ENCODE measurements at places on chromosomes 12 and 14. TPM values are rescaled to one million over a fixed set of nuclear protein-coding genes. Genes with fewer than 3 reads are reported as not detected.

GRCh38 chr14:69876848-69877306 lies 2.3 kb upstream of the SMOC1 start:
- DNase-seq, result no peak

The GALNT16 gene
- total RNA-seq, result 6.8 TPM

- DNase-seq, result no peak
Measured at GRCh38 chr14:51310505-51310944, 70.5 kb downstream of the TMX1 start.

DNA sequence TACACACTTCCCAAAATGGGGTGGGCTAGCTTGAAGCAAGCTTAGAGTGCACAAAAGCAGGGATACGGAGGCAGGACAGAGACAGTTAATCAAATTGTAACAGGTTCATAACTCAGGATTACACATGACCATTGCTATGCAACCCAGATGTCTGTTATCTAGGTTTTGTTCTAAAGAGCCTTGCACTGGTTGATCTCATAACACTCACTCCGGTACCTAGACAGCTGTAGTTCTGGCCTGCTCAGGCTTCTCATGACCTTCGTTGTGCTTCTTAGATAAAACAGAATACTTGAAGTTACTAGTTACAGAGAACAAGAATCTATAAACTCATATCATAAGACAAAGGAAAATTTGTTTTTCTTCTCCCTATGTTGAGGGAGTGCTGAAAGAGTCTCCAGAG lies 983.4 kb downstream of the TMEM121 start:
- DNase-seq, result no peak

DNA sequence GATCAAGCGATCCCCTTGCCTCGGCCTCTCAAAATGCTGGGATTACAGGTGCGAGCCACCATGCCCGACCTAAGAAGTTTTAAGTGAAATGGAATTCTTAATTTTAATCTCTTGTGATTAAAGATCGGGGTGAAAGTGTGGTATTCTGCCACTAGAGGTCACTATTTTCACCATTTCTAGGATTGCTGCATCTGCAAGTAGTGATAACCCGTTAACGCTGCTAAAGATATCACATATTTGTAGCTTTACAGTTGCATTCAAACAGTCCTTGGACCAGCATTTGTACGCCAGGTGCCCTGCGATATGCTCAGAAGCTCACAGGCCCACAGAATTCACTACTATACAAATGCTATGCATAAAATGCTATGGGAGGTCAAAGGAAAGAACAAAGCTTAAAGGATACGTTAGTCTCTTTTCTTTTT lies 19.3 kb downstream of the CCDC62 start:
- DNase-seq, result peak; percentile 64

GRCh38 chr14:24238123-24238522 lies 4.3 kb downstream of the TINF2 start:
- peak; percentile 18 for DNase-seq

GRCh38 chr14:56794557-56795283 lies 15.6 kb downstream of the OTX2 start:
- peak; percentile 84 for DNase-seq

The BMP4 gene
- 20.1 TPM for total RNA-seq

- DNase-seq, result no peak
Measured at GRCh38 chr12:12195081-12195480, 71.8 kb downstream of the LRP6 start.

DNA sequence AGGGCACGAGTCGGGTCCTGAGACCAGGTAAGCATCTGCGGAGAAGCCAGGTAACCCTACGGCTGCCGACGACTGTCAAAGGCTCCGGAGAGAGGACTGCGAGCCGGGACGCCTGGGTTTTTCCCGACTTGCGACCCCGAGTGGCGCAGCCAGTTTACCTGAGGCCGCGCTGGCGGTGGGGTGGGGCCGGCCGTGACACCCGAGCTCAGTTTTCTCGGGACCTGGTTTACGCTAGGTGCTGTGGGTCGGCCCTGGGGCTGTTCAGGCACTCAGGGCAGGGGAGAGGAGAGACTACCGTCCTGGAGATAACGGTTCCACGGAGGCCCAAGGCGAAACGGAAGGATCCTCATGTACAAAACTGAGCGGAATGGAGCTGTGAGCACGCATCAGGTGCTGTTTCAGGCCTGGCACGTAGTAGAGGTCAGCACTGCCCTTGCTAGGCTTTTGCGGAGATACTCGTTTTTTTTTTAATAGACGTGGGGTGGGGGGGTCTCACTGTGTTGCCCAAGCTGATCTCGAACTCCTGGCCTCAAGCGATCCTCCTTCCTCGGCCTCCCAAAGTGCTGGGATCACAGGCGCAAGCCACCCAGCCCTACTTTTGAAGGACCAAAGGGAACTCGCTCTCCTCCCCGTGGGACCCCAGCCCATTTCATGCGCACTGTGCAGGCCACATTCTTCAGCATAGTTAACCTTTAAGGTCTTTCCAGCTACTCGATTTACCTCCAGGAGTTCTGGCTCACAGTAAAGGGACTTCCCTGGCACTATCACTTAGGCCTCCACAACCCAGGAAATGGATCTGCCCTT lies 471 bp downstream of the MTRFR start:
- DNase-seq, result no peak

DNA sequence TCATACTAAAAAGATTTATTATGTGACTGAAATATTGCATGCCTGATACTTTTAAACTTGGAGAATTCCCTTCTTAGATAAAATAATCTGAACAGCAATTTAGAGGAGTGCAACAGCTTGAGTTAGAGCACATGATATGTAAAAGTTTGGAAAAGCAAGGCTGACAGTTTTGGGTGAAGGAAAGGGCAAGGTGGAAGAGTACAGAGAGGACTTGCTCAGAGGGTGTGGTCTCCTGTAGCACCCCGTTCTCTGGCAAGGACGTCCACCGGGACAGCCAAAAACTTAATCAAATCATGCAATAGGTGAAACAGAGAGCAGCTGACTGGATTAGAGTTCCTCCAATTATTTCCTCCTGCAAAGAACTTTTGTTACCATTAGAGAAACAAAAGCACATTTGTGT lies 65.2 kb upstream of the PDZRN4 start:
- no peak for DNase-seq

DNA sequence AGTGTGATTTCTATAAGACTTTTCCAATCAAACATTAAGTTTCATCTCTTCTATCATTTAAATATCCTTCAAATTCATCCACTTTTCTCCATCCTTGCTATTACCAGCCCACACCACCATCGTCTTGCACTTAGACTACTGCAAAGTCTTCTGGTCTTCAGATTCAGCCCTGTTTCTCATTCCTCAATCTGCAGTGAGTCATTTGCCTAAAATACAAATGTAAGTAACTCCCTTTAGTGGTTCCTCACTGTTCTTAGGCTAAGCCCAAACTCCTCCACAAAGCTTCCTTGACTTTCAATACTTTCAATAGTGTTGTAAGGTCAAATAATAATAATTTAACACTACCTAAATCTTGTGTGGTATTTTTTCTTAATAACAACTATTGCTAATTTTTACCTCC lies 83.3 kb downstream of the PLEKHG7 start:
- DNase-seq, result no peak

Data from endodermal cell (in vitro differentiated cells).